Stimulated activated CD8-positive, alpha-beta memory T cell treated with anti-CD3 and anti-CD28 coated beads, Interleukin-7, amount 100 ng/mL, for 1 hour (primary cell): ENCODE measurements at places on chromosomes 12 and 14.

DNA sequence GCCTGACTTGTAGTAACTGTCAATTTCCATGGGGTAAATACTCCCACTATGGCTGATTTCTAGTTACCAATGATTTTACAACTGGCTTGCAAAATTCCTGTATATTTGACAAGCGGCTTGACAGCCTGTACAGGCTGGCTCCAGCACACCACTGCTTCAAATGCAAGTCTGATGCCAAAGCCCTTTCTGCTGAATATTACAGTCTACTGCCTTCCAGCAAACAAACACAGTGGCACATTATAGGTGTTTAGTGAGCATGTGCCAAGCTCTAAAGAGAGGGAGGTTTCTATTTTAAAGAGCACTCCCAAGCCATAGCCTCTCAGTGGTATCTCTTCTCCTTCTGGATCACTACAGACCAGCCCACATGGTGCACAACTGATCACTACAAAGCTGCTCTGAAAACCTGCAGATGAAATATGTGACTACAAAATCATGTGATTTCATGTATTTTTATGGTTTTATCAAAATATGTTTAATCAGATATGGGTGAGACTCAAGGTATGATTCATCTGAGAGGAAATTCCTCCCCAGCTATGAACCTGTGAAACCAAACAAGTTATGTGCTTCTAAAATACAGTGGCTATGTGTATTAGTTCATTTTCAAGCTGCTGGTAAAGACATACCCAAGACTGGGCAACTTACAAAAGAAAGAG, 101.5 kb downstream of the RPAP3 start:
- no peak for DNase-seq

GRCh38 chr12:59929110-59929509, 333.3 kb downstream of the SLC16A7 start:
- DNase-seq = no peak

DNA sequence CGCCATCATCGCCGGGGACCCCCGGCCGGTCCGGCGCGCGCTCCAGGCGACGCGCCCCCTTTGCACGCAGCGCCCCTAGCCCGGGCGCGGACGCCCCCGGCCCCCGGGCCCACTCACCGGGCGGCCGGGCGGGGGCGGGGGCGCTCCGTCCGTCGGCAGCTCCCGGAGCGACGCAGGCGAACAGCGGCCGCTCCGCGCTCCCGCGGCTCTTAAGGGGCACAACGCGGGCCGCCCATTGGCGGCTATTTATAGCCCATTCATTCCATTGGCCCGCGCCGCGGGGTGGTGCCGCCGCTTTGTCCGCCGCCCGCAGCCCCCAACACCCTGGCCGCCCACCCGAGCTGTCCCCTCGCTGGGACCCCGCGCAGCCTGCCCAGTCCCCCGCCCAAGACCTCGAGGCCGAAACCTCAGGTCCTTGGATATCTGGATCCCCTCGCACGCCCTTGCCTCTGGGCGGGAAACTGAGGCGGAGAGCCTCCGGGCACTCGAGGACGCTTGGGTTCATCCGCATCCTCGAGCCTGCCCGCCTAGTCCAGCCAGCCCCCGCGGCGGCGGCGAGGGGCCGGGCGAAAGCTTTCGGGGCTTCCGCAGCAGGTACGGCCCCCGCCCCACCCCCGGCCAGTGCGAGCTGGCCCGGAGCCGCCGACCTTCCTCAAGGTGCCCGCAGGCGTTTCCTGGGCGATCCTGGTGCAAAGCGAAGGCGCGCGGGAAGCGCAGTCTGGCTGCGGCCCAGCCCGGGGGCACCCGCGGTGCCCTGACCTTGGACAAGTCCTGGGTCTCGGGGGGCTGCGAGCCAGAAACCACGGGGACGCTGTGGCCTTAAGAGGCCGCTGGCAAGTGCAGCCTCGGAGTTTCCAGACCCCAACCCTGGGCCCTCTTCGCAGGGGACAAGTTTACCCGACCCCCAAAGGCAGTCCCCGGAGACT, at the start of gene CKB:
TSS of gene CKB (minus strand) at position 182 of the 926 bp plus-strand sequence. CDS start 337 bp downstream, outside the sequence.
- DNase-seq = no peak

DNA sequence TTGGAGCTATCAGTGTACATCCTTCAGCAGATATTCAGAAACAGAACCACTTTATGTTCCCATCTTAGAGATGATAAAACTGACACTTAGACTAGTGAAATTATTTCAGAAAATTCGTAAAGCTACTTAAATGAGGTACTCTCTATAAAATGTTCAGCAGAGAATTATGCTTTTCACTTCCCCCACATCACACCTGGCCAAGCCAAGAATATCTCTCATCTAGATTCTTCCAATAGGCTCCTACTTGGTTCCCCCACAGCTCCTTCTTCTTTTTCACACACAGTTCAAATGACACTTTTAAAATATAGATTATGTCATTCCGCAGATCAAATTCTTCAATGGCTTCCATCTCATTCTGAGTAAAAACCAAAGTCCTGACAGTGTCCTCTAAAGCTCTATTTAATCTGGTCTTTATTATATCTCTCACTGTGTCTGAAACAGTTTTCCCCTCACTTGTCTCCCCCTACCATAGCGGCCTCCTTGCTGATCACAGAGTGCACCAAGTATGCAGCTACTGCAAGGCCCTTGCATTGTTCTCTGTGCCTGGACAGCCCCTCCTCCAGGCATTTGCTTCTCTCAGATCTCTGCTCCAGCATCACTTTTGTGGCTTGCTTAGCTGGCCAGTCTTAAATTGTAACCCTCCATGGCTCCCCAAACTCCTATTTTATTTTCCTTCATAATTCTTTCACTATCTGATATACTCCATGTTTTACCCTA, 736.8 kb upstream of the USP15 start:
- DNase-seq = no peak

DNA sequence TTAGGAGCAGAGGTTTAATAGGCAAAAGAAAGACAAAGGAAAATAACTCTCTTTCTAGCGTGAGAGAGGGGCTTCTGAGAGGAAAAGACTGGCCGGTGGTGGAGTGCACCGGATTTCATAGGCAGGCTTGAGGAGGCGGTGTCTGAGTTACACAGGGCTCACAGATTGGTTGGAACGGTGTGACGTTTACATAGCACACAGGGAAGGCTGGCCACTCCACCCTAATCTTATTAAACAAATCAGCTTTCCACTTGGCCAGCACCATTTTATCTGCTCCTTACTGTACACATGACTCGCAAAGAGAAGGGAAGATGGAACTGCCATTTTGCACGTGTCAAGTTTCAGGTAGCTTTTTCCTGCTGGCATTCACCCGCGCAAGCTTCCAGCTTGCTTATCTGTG, 587.7 kb downstream of the RPL10L start:
- no peak for DNase-seq

- no peak for DNase-seq
Observed at GRCh38 chr12:75977590-75977951, 54.0 kb downstream of the PHLDA1 start.

- no peak for DNase-seq
Observed at GRCh38 chr12:81596558-81596957, 162.6 kb downstream of the PPFIA2 start.

DNA sequence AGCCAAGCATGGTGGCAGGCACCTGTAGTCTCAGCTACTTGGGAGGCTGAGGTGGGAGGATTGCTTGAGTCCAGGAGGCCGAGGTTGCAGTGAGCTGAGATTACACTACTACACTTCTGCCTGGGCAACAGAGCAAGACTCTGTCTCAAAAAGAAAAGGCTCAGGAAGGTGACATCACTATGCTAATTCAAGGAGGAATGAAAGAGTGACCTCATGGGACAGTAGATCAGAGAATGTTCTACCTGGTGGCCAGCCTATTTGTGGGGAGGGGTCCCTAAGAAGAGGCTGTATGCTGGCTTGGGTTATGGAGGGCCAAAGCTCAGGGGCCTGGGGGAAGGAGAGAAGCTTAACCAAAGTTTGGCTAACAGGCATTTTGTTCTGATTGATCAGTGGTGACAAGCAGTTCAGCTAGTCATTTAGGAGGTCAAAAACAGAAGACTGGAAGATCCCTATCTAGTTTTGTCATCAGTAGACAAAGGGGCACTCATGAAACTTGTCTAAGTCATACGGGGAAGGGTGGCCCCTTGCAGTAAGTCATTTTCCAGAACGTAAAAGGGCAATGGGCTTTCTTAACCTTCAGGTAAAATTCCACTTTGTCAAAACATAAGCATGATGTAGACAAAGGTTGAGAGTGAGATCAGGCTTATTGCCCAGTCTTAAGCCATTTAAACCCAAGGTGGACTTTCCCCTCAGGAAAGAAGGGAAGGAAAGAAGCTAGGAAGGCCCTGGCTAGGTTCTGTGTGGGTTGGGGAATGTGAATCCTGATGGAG, 60.8 kb upstream of the EEA1 start:
- DNase-seq = no peak

GRCh38 chr14:101812071-101812470, 50.6 kb downstream of the PPP2R5C start:
- no peak for DNase-seq

GRCh38 chr14:80211153-80212022, at the start of gene DIO2:
TSS of gene DIO2 (minus strand) at chr14:80211504. CDS start at chr14:80211472, 32 bp downstream.
- no peak for DNase-seq

DNA sequence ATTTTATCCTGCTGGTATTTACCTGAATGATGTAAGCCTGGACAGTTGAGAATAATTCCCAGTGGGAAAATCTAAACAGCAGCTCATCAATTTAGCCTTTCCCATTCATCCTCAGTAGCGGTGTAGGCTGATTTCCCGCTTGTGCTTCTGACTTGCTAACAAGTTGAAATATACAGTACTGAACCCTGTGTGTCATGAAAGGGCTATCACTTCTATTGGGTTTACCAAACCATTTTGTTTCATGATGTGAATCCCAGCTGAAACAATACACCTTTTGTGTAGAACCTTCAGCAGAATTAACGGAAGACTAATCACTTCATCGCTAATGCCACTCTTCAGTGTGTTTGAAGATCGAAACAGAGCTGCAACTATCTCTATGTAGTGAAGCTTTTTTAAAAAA, 88.4 kb downstream of the POLR3B start:
- no peak for DNase-seq

GRCh38 chr14:38201137-38201828, 6.4 kb upstream of the SSTR1 start:
- no peak for DNase-seq

- DNase-seq = no peak
Observed at GRCh38 chr12:52506858-52507715, 13.1 kb downstream of the KRT5 start.

GRCh38 chr14:85198001-85198400, 331.9 kb upstream of the FLRT2 start:
- DNase-seq = no peak

DNA sequence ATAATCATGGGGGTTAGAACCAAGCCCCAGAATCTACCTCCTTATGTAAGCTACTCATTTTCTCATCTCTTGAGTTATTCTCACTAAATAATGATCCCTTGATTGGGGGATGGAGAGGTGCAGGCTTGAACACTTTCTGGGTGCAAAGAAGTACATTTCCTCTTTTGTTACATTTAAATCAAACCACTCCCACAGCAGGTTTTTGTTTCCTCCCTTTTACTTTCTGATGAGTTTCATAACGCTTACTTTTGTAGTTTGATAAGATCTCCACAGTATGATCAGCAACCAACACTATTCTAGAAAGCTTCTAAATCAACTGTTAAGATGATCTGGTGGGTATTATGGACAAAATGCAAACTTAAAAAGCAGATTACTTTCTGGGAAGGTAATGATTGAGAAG, 20.5 kb downstream of the VCPKMT start:
- DNase-seq = no peak

- DNase-seq = no peak
Observed at GRCh38 chr12:93314177-93314497, 63.6 kb upstream of the NUDT4 start.

GRCh38 chr14:105290621-105291346, 10.0 kb downstream of the BRF1 start:
- DNase-seq = no peak

DNA sequence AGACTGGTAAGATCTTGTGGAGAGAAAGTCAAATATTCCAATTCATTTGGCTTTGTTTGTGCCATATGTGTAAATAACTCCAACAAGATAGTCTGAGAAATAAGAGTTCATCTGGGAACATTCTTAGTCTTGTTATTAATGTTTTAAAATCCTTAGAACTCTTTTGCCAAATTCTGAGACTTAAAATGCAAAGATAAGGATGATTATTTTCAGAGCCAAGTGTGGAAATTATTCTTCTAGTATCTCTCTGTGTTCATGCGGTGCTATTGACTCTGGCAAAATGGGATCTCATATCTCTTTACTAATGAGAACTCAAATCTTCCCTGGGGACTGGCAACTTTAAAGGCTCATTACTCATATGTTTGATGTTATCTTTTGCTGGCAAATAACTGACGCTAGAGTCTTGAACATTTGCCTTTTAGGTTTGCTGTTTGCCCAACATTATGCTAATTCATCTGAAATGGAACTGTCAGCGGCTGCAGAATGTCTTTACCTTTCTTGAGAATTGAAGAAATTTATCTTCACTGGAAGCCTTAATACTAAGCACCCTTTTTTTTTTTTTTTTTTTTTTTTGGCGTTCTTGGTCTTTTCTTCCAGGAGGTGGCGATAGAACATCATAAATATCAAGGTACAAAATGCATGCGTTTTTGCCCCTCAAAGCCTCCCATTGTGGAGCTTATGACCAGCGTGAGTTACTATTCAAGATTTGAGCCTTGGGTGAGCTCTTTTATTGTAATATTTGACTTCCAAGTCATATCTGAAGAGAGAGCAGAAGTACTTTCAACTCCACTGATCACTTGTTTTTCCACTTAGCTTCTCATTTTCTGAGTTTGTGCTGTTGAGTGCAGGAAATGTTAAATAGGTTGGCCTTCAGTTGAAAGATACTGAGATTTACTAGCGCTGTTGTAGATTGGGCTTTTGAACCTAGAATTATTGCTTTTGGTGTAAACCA, 86.5 kb downstream of the CAND1 start:
- DNase-seq = no peak
